RPMI8226 (cell line): ENCODE measurements at places on chromosomes 6 and 20.
A peak's percentile ranks its signal among the peaks of the same experiment; 100 is the strongest.

GRCh38 chr6:24125980-24126379 lies at the start of gene NRSN1:
NRSN1 (plus strand) TSS chr6:24126215; CDS start chr6:24134328, 8,113 bp downstream.
- peak; percentile 50 for DNase-seq

- DNase-seq, result no peak
Measured at GRCh38 chr6:166877906-166878305, 78.4 kb downstream of the RNASET2 start.

DNA sequence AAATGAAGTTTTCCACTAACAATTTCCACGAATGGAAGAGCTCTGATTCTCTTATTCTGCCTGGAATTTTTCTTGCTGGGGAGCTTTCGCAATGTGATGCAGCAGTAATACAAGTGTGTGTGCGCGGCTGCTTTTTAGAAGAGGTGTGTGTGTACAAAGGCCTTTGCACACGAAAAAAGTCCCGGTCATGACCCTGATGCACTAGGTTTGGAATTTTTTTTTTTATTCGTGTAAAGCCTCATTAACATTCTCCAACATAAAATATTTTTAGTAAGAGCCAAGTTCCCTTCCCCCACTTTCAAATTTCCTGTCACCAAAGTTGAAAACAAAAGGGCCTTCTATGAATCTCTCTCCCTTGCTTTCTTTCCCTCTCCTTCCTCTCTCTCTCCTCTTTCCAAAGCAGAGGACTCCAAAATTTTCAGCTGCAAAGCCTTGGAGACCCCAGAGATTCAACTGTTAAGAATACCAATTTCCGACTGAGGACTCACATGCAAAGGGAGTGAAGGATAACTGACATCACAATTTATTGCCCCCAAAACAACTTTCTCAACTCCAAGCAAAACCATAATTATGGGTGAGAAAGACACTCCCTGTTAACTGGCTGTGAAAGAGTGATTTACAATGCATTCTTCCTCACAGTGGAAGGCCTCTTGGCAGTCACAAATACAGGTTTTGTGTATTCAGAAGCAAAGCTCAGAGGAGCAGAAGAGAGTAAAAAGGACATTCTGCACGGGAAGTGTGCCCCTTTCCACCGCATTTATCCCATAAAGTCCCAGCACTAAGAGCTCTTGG lies 421.2 kb upstream of the JARID2 start:
- DNase-seq, result no peak

DNA sequence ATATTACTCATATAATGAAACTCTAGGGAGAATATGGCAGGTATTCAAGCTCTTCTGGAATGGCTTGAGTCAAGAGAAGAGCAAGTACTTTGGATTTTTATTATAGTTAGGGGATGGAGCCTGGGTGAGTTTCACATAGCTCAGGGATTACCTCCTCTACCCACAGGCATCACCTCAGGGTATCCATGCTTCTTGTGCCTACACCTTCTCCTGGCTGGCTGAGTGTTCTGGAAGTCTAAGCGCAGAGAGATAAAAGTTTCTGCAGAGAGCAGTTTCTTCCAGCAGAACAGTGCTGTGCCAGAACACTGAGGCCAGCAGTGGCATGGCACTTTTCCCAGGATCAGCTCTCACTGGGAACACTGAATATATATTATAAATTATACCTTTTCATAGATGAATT lies 199.7 kb upstream of the KCNQ5 start:
- DNase-seq, result no peak

DNA sequence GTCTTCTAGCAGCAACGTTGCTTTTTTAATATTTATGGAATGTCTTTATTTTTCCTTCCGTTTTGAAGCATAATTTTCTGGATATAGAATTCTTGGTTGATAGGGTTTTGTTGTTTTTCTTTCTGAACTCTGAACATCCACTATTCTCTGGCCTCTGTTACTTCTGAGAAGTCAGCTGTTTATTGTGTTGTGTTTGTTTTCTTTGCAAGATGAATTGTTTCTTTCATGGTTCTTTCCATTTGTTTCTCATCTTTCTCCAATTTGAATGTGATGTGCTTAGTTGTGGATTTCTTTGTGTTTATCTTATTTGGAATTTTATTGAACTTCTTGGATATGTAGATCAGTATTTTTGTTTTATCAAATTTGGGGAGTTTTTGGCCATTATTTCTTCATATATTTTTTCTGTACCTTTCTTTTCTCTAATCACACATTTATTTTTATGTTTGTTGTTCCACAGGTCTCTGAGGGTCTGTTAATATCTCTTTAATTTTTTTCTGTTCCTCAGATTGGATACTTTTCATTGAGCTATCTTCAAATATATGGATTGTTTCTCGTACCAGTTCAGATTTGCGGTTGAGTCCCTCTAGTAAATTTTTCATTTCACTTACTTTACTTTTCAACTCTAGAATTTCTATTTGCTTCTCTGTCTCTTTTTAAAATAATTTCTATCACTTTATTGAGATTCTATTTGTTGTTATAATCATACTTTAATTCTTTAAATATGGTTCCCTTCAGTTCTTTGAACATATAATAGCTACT lies 18.0 kb downstream of the HIVEP1 start:
- DNase-seq, result no peak

DNA sequence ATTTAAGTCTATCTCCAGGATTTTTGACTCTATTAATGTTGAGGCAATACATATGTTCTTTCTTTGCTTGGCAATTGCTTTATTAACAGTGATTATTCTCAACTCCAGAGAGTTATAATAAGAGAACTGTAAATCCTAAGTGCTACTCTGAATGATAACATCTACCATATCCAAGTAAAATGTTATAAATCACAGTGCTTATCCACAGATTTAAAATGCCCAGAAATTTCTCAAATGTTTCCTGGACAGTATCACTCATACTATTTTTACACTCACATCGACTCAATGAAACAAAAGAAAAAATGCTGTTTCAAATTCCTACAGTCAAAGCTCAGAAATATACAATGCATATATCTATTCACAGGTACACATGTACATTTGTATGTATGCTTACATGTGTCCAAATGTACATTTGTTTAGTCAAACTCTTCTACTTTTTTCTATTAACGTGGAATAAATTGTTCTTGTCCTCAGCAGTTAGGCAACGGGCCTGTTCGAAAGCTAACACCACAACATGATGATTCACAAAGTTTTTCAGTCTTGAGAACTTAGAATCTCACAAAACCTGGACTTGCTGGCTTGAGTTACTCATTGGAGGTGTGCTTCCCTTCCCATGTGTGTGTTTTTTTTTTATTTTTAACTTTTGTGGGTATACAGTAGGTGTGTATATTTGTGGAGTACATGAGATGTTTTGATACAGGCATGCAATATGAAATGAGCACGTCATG lies 193.0 kb downstream of the GJA10 start:
- no peak for DNase-seq

DNA sequence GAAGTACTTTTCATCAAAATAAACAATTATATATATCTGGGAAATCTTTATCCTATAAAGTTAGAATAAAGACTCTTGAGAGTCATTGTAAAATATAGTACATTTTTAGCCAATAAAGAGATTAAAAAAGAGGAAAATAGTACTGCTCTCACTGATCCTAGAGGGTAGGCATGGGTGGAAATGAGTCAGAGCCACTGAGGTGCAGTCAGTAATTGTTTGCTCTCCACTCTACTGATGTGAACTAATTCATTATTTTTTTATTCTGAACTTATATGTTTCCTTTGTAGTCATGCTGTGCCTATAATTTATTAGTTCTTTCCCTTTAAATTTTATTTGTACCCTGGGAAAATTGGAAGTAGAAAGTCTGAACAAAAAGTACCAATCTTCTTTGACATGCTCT lies 1359.4 kb upstream of the GJE1 start:
- no peak for DNase-seq

DNA sequence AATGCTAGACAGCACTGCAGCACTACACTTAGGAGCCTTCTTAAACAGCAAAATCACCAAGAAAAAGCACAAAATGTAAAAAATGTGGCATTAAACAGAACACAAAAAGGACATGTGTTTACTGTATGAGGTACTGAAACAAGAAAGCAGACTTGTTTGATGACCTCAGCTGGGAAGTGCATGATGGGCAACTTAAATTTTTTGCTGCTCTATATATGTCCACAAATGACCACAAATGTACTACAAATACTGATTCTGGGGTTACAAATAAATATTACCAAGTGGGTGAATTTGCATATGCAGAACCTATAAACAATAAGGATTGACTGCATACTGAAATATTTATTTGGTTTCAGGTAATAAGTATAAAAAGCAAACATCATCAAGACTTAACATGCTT lies 13.1 kb downstream of the RAB23 start:
- no peak for DNase-seq

- peak; percentile 26 for DNase-seq
Measured at GRCh38 chr6:120378582-120379220, 955.6 kb downstream of the TBC1D32 start.

DNA sequence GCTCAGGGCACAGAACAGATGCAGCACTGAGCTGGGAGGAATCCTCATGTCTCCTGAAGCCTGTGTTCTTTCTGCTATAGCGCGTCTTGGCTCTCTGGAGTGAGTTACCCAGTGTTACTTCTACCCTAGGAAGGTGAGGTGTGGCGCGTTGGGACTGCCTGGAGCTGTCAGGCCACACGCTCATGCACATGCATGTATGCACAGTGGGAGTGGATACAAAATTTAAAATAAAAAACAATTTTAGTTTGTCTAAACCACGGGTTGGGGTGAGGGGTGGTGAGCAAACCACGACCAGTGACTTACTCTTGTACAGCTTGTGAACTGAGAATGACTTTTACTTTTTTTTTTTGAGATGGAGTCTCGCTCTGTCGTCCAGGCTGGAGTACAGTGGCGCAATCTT lies 298.6 kb upstream of the SUPT3H start:
- no peak for DNase-seq

GRCh38 chr6:163958646-163959045 lies 544.1 kb downstream of the QKI start:
- DNase-seq, result no peak

GRCh38 chr6:17987697-17988421 lies 424 bp upstream of the KIF13A start:
- peak; percentile 69 for DNase-seq

DNA sequence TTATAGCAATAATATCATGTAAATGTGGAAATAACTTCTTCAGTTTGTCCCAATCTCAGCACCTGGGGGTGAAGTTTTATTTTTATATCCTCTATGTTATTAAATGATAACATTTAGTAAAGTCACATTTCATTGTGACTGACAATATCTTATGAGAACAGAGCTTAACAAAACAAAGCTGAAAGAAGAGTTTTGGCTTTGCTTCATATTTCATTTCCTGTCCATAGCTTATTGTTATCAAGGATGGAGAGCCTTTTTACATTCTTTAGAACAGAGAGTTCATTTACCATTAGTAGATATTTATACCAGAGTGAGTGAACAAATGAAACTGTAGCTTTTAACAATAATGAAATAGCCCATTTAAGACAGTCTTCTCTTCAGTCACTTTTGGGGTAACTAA lies 231.9 kb upstream of the SGK1 start:
- DNase-seq, result no peak

GRCh38 chr6:134172020-134172705 lies 119.7 kb upstream of the SLC2A12 start:
- DNase-seq, result no peak

- DNase-seq, result no peak
Measured at GRCh38 chr6:45371924-45372573, 5.7 kb downstream of the SUPT3H start.

DNA sequence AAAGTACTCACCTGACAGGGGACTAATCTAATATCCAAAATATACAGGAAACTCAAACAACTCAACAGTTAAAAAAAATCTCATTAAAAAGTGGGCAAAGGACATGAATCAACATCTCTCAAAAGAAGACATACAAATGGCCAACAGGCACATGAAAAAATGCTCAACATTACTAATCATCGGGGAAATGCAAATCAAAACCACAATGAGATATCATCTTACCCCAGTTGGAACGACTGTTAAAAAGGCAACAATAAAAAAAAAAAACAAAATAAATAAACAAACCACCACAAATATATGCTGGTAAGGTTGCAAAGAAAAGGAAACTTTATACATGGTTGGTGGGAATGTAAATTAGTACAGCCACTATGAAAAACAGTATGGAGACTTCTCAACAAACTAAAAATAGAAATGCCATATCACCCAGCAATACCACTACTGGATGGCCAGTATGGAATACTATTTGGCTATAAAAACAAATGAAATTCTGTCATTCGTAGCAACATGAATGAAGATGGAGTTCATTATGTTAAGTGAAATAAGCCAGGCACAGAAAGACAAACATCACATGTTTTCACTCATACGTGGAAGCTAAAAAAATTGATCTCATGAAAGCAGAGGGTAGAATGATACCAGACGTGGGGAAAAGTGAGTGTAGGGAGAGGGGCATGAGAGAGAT lies 6.6 kb downstream of the SIRPB2 start:
- DNase-seq, result no peak

- DNase-seq, result no peak
Measured at GRCh38 chr20:7392542-7393206, 547.6 kb downstream of the HAO1 start.

DNA sequence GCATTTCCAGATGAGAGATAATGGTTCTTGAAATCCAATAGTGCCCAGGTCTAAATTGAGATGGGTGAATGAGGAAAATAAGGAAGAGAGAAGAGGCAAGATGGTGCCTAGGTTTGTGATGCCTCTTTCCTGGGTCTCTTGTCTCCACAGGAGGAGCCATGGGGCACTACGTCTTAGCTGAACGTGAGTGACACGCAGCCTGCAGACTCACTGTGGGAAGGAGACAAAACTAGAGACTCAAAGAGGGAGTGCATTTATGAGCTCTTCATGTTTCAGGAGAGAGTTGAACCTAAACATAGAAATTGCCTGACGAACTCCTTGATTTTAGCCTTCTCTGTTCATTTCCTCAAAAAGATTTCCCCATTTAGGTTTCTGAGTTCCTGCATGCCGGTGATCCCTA lies 6.8 kb downstream of the HFE start:
- no peak for DNase-seq

DNA sequence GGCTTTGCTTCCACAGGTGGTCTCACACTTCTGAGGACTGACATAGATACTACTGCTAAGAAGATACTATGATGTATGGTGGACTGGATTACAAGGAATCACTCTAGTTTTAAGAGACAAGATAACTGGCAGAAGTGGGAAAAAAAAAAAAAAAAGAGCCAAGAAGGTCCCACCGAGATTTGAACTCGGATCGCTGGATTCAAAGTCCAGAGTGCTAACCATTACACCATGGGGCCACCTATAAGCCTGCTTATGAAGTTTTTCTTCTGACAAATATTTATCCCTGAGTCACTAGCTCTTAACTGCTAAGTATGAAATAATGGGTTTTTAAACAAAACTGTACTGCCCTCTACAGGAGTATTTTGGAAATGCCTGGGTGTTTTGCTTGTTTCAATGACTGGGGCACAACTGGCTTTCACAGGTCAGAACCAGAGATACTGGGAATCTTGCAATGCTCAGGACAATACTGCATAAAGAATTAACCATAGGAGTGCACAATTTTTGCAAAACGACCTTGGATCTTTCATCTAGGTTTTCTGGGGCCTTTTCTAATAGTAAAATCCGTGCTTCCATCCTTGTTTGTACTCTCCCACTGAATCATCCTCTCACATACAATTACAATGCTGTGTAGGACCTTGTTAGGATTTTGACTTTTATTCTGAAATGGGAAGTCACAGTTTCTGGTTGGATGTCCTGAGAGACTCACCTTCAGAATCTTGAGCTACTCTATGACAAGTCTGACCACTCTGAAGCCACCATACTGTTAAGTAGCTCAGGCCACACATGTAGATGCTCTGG lies 116.3 kb downstream of the OR2B2 start:
- DNase-seq, result peak; percentile 95

GRCh38 chr20:49140834-49141233 lies 47.3 kb downstream of the STAU1 start:
- no peak for DNase-seq
